ENCODE measurements at places on chromosomes 7 and 10.

- DNase-seq, result no peak
These were observed 127.7 kb downstream of the ADCY1 start for GRCh38 chr7:45701701-45702510.

DNA sequence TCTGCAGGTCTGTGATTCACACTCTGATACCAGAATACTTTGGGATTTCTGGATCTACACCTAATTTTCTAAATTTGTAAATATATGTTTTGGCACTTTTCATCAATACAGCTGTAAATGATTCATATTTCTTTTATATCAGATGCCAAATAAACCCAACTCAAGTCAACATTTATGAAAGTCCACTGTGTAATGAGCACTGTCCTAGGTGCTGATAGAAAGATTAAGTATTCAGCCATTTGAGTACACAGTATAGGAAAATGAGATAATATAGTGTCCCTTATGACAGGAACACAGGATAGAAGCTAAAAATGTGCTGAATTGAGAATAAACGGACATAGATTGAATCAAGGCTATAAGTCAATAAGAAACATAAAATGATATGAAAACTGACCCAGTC is 6.4 kb downstream of the ANXA7 start:
- DNase-seq, result no peak

GRCh38 chr7:107594961-107595737 is 15.1 kb downstream of the BCAP29 start:
- no peak for DNase-seq

DNA sequence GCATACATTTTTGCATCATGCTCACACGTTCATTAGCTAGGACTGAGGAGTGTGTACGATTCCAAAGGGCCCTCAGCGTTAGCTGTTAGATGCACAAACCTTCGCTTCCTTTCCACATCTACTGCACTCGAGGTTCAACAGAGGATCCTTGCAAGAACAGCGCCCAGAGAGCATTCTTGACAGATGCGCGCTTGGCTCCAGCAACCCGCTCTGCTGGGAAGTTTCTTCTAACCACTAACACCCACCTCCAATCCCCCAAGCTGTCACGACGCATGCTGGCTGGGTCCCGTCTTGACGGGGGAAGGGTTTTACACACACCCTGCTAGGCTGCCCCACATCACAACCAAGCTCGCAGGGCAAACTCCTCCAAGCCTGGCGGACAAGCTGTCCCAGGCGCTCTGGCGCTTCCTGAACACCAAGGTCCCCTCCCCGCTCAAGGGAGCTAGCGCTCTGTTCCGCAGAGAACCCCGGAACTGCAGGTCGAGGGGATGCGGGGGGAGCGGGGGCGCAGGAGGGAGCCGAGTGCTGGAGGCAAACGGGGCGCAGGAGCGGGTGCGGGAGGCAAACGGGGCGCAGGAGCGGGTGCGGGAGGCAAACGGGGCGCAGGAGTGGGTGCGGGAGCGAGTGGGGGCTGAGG is 653 bp upstream of the ADRB1 start:
- DNase-seq, result peak; percentile 55

GRCh38 chr10:14605231-14605925 is 169.3 kb downstream of the FAM107B start:
- DNase-seq, result peak; percentile 65

DNA sequence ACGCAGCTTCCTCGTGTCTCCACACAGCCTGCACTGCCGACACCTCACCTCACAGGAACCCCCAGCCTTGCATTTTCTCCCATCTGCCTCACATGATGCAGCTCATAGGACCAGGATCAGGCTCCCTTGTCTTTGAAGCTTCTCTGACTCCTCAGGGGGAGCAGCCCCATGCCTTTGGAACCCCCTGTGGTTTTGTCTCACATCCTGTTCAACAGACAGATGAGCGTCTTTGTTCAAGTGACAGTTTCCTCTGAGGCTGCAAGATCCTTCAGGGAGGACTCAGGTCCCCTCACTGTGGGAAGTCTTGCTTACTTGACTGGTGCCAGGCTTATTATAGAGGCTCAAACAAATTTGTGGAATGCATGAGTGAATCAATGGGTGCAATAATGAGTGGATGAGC is 667.1 kb downstream of the INHBA start:
- no peak for DNase-seq

DNA sequence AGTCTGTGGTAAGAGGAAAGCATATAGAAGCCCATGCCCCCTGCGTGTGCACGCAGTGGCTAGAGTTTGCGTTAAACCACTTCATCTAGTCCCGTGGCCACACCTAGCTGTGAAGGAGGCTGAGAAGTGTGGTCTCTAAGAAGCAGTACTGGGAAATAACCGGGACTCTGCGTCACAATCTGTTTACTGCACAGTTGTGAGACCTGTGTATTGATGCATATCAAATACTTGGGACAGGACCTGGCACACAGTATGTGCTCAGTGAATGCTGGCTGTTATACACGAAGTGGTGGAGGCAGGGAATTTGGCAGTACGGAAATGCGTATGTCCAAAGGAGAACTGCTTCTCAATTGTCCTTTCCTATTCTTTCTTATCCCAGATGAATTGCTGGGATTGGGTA is 149.5 kb downstream of the ARHGAP21 start:
- no peak for DNase-seq

- DNase-seq, result no peak
These were observed 25.6 kb downstream of the CDC123 start for GRCh38 chr10:12221323-12222298.

- no peak for DNase-seq
These were observed 16.6 kb downstream of the DENND2A start for GRCh38 chr7:140623980-140624379.

- peak; percentile 69 for DNase-seq
These were observed 161.5 kb upstream of the SH2B2 start for GRCh38 chr7:102125127-102125596.

DNA sequence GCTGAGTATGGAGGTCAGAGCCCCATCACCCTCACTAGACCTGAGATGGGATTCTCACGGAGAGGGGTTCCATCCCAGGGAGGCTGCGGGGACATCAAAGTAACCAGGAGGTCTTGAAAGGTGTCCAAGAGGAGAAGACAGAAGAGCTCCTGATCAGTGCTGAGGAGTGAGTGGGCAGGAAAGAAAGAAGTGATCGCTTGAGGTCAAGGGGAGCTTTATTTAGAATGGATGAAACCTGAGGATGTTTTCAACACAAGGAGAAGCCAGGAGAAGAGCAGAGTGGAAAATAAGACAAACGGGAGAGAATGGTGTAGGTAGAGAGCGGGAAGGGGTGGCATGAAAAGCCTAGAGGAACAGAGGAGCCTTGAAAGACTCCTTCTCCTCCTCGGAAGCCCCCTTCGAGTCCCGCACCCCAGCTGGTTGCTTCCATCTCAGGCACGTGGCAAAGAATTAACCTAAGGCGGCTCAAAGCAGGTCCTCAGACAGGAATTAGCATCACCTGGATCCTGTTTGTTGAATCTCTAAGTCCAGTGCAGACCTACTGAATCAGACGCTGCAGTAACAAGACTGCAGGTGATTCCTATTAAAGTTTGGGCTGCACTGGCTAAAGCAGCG is 5.8 kb downstream of the SVIL start:
- no peak for DNase-seq

DNA sequence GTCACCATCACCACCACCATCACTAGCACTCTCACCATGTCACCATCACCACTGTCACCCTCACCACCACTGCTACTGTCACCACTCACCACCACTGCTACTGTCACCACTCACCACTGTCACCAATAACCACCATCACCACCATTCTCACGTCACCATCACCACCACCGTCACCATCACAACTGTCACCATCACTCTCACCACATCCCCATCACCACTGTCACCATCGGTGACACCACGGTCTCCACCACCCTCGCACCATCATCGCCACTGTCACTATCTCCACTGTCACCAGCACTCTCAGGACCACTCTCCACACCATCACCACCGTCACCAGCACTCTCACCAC is 130.4 kb downstream of the MAD1L1 start:
- DNase-seq, result no peak

- DNase-seq, result peak; percentile 42
These were observed 622 bp downstream of the CPEB3 start for GRCh38 chr10:92290076-92290836.

DNA sequence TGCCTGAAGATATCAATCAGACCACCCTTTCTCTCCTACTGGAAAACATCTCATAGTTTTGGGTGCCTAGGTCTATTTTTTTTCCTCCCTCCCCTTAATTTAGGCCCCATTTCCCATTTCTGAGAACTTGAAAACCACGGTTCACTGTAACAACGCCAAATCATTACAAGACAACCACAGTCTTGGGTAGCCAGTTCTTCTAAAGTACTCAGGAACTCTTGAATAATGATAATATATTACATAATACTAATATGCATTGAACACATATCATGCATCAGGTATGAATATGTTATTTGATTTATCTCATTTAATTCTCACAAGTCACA is 185.1 kb upstream of the ADO start:
- DNase-seq, result no peak

- no peak for DNase-seq
These were observed 1.1 kb downstream of the TSC22D4 start for GRCh38 chr7:100477871-100478267.

DNA sequence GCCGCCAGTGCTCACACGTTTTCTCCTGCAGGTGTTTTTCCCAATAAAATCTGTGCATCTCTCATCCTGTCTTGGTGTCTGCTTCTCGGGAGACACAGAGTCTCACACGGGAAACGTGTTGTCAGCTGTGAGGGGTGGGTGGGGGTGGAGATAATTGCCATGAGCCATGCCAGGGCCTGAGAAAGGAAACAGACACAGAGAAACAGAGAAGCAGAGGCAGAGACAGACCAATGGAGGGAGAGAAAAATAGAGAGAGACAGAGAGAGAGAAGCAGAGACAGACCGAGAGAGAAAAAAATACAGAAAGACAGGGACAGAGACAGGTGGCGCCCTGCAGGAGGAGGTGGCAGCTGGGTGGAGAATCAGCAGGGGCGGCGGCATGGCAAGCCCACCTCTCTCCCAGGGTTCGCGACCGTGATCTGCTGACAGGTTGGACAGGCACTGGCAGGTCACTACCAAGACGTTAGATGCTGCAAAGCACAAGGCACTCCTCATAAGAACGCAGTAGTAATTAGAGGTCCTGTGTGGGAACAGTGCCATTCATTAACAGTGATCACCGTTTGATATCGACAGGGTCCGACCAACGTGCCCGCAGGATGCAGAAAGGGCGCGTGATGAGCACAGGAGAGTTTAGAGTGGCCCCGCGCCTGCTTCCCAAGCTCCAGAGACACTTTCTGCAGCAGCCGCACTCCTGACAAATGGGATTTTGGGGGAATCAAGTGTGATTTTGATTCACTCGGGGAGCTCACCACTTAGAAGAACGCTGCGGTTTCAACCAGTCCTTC is 70.5 kb upstream of the INSIG1 start:
- no peak for DNase-seq

DNA sequence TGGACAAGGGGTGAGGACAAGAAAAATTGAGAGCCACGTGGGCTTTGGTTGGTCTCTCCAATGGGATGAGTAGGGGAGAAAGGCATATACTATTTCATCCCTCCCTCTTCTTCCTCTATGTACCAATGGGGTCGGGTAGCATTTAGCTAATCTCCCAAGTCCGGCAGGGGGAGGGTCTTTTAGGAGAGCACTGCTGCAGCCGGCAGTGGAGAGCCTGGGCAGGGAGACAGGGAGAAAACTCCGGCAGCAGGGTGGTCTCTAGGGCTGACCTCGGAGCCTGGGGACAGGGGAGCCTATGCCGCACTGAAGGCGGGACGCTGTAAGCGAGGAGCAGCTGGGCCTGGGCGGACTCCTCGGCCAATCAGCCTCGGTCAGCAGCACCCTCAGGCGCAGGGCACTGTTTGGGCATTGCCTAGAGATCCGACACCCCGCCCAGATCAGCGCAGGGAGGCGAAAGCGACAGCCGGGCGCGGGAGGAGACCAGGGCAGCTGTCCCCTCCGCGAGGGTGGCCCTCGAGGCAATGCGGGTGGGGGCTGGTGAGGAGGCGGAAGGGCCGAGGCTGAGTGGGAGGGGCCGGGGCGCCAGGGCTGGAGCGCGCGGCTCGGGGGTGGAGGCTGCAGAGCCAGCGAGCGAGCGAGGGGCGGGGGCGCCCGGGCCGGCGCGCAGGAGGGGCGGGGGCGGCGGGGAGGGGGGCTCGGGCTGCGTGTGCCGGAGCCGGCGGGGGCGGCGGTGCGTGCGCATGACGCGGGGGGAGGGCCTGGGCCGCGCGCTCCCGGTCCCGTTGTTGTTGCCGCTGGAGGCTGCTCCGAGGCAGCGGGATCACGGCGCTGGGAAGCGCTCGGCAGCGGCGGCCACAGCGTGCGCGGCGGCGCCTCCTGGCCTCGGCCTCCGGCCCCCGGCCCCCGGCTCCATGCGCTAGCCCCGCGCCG is at the start of gene AGAP3:
AGAP3 (plus strand) TSS at position 785 of the 930 bp plus-strand sequence. CDS start 267 bp downstream, outside the sequence.
- DNase-seq, result peak; percentile 89

GRCh38 chr7:40474790-40475680 is 340.2 kb downstream of the SUGCT start:
- peak; percentile 24 for DNase-seq

- DNase-seq, result peak; percentile 28
These were observed 141.7 kb downstream of the AUTS2 start for GRCh38 chr7:69739931-69740431.

GRCh38 chr10:93220296-93221170 is 146.8 kb downstream of the CYP26A1 start:
- no peak for DNase-seq

DNA sequence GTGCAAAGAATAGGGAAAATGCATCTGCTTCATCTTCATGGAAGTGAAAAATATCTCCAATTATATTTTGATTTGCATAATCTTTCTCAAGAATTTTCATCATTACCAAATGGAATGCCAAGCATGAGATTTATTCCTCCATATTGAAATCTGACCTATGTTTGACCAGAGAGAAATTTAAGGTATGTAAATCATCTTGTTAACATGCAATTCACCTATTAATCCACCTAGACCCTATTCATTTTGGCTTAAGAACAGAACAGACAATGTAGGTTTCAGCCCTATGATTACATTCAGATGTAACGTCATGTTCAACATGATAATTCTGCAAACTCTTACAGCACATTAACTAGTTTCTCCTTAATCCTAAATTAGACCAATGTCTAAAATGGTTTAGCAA is 30.8 kb upstream of the TMEM140 start:
- no peak for DNase-seq

- no peak for DNase-seq
These were observed 8.0 kb upstream of the TNRC18 start for GRCh38 chr7:5431560-5432015.

- peak; percentile 69 for DNase-seq
These were observed 275.0 kb downstream of the PTEN start for GRCh38 chr10:88138319-88138848.

- DNase-seq, result peak; percentile 19
These were observed at the start of gene DNAJC12 for GRCh38 chr10:67837541-67838314. DNAJC12 (minus strand) TSS chr10:67838188; CDS start chr10:67838011, 177 bp downstream.

DNA sequence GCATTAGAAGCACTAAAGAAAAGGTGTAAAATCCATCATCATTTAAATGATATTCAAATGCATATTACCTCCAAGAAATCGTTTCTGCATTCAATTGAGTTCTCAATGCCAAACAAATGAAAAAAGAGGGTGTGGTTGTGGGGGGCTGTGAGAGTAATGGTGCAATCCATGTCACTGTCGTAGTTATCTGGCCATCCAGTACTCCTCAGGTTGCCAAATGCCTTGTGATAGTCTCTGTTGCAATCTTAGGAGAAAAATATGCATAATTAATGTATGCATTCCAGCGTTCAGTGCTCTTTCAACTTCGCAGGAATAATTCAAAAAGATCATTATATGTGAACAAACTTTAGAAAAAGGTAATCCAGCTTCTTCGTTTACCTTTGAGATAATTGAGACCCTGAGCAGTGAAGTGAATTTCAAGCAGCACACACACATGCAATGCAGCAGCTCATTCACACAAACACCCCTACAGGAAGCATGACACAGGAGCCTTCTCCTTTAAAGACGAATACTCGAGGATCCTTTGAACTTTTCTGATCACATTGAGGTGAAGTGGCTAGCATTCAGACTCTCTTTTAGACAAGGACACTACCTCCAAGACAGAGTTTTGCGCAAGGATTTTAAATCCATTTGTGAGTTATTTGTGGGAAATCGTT is 73.4 kb downstream of the OR13A1 start:
- no peak for DNase-seq
